ENCODE measurements at places on chromosomes 6 and 20.

GRCh38 chr6:62391358-62391757, 105.3 kb upstream of the KHDRBS2 start:
- DNase-seq: no peak

GRCh38 chr6:112691289-112691688, 344.2 kb downstream of the RFPL4B start:
- no peak for DNase-seq

DNA sequence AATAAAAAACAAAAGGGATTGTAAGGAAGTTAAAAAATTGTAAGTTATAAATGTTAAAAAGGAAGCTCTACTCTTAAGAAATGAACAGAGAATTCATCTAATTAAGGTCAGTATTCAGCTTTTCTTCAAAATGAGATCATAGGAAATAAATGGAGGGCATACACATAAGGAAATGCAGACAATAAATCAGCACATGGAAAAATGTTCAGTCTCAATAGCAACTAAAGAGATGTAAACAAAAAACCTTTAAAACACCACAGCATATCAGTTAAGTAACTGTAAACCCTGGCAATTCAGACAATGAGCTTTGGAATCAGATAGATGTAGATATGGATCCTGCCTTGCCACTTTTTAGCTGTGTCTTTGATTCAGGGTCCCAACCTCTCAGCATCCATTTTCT, 24.0 kb upstream of the CLIC5 start:
- no peak for DNase-seq

DNA sequence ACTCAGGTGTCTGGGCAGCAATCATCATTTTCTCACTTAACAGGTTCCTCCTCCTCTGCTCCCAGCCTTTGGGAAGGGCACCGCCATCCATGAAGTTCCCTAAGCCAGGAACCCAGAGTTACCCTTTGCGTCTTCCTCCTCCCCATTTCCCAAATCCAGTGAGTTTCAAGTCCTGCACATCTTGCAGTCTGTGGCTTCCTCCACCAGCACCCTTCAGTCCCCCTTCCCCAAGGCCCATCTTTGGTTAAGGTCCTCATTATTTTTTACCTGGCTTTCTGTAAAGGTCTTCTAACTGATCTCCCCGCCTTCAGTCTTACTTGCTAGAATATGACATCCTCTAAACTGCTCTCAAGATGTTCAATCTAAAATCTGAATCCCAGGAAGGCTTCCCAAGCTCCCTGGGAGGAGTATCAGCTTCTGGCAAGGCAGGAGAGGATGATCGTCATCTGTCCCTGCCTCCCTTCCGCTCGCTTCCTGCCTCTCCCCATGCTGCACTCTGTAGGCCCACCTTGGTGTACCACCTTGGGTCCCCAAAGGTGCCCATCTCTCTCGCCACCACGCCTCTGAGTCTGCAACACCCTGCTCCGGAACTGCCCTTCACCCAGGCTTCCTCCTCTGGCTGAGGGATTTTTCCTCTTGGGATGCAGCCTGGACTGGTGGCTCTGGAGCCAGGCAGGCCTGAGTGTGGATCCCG, 11.4 kb upstream of the DUSP22 start:
- no peak for DNase-seq

GRCh38 chr6:167898673-167899311, 72.1 kb downstream of the AFDN start:
- no peak for DNase-seq

- DNase-seq: no peak
These were observed 40.6 kb downstream of the MAFB start for GRCh38 chr20:40648210-40649072.

DNA sequence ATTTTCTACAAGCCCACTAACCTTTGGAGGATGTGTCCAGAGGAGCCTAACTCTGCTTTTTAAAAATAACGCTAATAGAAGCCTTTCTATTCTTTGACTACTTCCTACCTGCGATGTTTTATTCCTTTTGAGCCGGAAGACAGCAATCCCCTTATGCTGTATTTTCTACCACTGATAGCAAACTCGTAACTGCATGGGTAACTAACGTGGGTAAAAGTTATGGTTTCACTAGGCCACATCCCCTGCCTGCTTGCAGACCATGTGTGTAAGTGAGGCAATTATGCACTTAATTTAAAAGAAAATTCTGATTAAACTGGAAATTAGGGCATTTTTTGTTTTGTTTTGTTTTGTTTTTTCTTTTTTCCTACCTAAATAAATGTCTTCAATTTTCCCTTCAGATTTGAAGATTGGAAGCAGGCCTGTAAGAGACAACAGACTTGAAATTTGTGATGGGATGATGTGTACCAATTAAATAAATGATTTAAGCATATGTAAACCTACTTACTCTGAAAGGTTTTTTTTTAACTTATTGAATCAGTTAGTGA, 931 bp downstream of the UFL1 start:
- no peak for DNase-seq

DNA sequence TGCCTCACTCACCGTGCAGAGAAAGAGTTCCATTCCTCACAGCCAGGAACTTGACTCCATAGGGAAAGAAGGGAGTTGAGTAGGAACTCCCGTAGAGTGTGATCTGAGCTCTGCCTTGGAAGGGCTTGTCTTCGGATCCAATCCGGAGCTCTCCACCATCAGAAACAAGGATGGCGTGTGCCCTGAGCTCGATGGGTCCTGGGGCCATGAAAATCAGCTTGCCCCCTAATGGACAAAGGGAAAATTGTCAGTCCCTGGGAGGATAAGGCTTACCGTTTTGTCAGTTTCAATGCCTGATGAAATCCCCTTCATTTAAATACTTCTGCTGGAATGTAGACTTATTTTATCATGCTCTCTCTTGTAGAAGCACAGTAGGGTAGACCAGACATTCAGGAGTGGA, 153.3 kb downstream of the PKHD1 start:
- no peak for DNase-seq

GRCh38 chr20:36791862-36792261, 18.3 kb upstream of the DSN1 start:
- no peak for DNase-seq

GRCh38 chr6:128883906-128884305, 968 bp downstream of the LAMA2 start:
- no peak for DNase-seq

DNA sequence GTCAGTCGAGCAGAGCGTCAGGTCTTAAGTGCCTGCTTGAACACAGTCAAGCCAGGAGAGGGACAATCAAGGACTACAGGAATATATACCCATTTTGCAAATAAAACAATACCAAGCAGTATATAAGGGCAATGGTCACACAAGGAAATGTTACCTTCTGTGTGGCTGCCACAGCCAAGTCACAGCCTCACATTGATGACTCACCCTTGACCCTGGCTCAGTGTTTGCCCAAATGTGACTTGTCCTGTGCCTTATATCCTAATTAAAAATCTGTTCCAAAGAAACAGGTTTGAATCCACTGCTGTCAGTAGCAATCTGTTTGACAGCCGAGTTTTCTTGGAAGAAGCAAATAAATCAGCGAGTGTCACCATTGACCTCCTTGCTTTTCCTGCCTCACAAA, 34.3 kb downstream of the C6orf89 start:
- no peak for DNase-seq

DNA sequence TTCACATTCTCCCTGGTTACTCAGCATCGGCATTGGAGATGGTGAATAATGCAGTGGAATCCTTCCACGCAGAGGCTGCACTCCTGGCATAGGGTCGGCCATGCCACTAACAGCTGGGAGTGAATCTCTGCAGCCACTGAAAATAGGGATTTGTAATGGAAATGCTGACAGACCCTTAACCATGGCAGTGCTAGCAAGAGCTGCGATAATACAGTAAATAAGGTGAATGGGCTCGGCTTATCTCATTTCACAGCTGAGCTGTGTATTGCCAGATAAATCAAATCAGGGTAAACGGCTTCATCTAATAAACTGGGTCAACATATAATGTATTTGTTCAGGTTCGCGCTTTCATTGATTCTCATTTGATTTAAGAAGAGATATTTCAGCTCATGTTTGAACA, 156.8 kb downstream of the SLC35B3 start:
- no peak for DNase-seq

DNA sequence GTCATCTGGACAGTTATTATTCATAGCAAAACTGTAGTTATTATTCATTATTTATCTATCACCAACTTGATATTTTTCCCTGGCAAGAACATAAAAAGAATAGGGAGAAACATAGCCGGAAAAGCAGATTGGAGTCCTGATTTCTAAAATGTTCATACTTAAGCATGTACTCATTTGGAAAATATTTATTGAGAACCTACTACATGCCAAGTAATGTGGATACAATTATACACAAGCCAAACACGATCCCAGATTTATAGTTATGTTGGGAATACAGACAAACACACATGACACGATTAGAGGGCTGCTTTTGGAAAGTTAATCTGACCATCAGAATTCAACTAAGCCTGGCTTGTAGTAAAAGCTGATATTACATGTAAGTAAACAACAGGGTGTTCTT, 30.7 kb downstream of the ARHGAP18 start:
- no peak for DNase-seq

DNA sequence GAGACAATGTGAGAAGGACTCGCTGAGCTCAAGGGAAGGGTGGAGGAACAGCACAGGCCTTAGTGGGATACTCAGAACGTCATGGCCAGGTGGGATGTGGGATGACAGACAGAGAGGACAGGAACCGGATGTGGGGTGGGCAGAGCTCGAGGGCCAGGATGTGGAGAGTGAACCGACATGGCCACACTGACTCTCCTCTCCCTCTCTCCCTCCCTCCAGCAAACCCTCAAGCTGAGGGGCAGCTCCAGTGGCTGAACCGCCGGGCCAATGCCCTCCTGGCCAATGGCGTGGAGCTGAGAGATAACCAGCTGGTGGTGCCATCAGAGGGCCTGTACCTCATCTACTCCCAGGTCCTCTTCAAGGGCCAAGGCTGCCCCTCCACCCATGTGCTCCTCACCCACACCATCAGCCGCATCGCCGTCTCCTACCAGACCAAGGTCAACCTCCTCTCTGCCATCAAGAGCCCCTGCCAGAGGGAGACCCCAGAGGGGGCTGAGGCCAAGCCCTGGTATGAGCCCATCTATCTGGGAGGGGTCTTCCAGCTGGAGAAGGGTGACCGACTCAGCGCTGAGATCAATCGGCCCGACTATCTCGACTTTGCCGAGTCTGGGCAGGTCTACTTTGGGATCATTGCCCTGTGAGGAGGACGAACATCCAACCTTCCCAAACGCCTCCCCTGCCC, 1.7 kb downstream of the TNF start:
- no peak for DNase-seq
